ENCODE measurements at places on chromosomes 7 and 10. TPM values are rescaled to one million over a fixed set of nuclear protein-coding genes. Genes with fewer than 3 reads are reported as not detected.

Gene BAMBI
- total RNA-seq, result 1,010 TPM

Gene FEZF1
- not detected for total RNA-seq

Gene RET
- 0.09 TPM for total RNA-seq

Gene ANKRD1
- 39.1 TPM for total RNA-seq

Gene FAM221A
- total RNA-seq, result 6.5 TPM

Gene NEUROG3
- not detected for total RNA-seq

Gene MIOS
- 32.7 TPM for total RNA-seq

Gene CPA2
- 1.9 TPM for total RNA-seq

Gene CUZD1
- total RNA-seq, result 0.30 TPM

Measured in cardiac muscle cell (in vitro differentiated cells and primary cell).